Activated CD4-positive, alpha-beta T cell treated with anti-CD3 and anti-CD28 coated beads, Interleukin-2, amount 50 U/mL, for 24 hours (primary cell): ENCODE measurements at places on chromosomes 2 and 18.

DNA sequence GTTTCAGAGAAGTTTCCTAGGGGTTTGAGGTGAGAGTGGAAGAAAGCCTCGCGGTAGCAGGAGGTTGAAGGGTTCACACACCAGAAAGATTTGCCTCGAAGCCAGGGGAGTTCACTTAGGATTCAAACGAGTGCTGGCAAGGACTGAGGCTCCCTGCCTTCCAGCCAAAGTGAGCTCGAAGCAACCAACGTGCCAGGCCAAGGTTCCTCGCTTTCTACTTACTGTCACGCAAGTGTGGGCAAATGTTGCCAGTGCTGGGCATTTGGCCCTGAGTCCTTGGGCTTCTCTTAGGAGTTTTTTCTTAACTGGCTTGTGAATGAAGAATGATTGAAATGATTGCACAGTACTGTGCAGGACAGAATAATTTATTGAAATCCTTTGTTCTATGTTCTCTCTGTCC lies 53.6 kb downstream of the TMEM178A start:
- no peak for DNase-seq

DNA sequence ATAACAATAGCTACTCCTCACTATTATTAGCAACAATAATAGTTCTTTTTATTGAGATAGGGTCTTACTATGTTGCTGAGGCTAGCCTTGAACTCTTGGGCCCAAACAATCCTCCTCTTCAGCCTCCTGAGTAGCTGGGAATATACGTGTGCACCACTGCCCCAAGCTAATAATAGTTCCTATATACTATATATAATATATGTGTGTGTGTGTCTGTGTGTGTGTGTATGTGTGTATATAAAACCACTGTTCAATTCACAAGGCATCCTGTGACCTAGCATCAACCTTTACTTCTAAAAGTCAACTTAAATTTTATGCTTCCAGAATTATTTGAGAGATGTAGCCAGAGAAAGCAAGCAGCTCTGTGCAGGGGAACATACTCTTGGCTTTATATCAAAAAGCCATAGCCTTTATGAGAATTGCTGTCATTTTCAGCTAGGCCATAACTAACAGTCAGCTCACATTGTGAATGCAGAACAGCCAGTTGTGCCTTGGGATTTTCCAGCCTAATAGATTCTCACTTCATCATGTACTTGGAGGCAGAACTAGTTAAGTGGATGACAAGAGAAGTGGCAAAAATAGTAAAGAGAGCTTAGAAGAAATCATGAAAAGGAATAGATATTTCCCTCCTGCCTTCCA lies 665.5 kb downstream of the NYAP2 start:
- no peak for DNase-seq

GRCh38 chr2:241180495-241180894 lies 8.0 kb upstream of the ANO7 start:
- no peak for DNase-seq

DNA sequence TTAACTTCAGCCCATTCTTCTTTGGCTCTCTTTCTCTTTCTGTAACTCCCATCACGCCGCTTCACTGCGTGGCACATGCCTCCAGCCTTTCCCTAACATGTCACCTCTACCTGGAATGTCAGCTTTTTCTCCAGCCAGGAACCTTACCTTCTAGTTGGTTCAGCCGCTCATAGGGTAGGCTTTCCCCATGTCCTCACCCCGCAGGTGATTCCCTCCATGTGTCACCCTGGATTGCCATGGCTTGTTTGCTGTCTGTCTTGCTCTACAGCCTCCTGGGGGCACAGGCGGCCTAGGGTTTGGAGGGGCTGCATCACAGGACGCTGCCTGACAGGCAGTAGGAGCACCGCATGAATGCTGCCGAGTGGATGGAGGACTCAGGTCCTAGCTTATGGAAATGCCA lies 39.2 kb downstream of the ARHGEF4 start:
- no peak for DNase-seq

DNA sequence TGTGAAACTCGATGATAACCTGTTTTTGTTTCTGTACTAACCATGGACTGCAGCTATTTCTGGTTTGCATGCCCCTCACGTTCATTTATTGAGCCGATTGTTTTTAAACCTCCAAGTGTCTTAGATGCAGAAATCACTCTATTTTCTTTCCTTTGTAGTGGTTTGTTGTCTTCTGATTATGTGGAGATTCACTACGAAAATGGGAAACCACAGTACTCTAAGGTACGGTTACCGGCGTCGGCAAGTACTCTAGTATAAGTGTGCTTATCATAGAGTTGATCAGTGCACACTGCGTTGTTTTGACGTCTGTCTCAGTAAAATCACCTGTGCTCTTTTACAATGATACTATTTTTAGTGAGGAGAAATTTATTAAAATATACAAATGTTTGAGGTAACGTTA lies 87.4 kb downstream of the ADAM23 start:
- DNase-seq: peak; percentile 1

DNA sequence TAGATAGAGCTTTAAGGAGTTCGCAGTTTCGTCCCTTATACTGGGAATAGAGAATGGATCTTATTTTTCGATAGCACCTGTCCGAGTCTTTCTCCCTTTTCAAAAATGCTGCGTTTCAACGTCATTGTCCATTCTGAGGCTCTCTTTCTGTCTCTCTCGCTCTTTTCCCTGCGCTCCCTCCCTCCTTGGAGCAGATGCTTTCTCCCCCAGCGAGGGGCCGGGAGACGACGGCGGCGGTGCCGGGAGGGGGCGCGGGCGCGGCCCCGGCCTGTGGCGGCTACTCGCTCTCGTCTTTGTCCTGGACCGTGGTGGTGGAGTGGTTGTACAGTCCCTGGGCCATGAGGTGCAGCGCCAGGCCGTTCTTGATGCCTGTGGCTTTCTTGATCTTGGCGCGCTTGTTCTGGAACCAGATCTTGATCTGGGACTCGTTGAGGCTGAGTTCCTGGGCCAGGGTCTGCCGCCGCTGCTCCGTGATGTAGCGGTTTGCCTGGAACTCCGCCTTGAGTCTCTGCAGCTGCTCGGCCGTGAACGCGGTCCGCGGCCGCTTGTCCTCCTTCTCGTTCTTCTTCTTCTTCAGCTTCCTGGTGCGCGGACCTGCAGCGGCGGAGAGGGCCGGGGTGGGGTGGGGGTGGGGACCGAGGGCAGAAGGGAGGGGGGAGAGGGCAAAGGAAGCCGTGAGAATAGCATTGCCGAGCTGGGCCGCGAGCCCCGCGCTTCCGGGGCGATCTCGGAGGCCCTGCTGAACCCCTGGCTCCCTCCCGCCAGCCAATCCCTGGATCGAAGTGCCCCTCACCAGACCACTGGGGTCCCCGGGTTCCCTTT lies 4.6 kb downstream of the EN1 start:
- no peak for DNase-seq

DNA sequence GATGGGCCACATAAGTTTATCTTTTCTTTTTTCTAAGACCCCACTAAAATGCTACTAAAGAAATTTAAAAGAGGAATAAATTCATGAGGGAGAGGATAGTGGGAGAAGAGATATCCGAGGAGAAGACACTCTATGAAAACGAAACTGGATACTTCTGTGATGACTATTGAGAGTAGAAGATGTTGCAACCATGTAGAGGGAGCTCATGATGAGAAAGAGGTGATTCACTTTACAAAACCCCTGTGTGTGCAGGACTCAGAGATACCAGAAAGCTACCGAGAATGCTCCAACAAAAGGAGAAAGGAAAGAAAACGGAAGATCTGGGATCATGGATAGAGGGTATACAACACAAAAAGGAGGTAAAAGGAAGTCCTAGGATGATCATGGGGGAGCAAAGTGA lies 34.9 kb downstream of the SLC38A11 start:
- no peak for DNase-seq

DNA sequence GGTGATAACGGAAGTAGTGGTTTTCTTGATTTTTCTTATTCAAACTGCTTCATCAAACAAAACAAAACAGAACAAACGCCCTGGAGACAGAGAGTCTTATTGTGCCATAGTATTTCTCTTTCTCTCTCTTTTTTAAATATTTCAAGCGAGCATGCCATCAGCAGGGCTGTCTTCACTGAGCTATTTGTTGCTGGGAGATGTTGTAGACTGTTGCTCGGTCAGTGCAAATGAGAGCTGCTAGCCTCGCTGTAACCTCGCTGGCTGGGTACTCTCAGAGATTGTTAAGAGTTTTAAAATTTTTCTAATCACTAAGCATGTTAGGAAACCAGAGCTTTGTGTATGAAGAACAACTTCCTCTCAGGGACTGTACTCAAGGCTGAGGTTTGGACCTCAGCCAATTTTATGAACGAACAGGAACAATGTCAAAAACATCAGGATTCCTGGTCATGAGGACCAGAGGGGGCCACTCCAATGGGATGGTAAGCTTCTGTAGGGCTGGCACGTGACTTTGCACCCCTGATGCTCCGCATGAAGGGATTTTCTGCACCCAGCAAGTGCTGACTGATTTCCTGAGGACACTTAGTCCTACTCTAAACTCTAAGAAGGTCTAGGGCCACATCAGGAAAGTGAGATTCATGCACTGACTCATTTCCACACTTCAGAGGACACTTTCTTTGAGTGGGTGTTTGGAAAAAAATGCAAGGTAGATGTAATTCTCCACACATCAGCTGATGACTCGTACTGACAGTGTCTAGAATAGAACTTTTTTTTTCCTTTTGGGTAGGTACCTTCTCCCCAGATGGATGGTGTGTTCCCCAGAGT lies 59.8 kb upstream of the IL1R1 start:
- DNase-seq: no peak

DNA sequence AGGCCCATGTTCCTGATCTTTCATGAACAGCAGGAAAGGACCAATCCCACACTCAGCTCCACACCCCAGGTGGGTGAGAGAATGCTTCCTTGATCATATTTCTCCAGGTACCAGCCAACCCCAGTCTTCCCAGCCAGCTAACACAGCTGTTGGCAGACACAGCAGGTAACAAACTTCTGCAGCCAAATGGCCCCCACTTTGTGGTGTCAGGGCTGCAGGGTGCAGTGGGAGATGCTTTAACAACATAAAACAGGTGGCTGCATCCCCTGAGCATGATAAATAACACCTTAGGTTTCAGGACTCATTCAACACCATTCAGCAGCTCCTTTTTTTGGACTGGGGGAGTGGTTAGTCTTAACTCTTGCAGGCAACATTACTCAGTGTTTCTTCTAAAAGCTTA lies 76.7 kb upstream of the ACAA2 start:
- DNase-seq: no peak

- no peak for DNase-seq
These were observed 59.7 kb upstream of the ZC3H15 start for GRCh38 chr2:186426153-186427016.

- DNase-seq: no peak
These were observed 44.9 kb downstream of the RBBP8 start for GRCh38 chr18:22977847-22978701.

GRCh38 chr2:108825736-108826135 lies 39.2 kb downstream of the CCDC138 start:
- no peak for DNase-seq

DNA sequence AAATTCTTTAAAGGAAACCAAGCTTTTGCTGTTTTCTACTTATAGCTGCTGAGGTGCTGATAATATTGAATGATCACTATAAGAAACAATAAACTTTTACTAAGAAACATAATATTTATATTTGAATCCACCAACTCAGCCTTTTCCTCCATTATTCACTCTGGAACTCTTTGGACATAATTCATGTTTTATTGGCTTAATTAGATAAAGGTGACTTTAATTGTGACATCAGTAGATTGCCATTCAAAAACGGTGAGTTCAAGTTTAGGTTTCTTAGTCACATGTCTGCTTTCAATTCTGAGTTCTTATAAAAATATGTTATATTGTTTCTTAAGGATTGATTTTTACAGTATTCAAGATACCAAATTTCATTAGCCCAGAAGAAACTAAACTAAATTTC lies 24.0 kb downstream of the CCDC85A start:
- no peak for DNase-seq

GRCh38 chr18:45852631-45853030 lies 27.2 kb downstream of the SIGLEC15 start:
- DNase-seq: no peak

GRCh38 chr18:27185025-27185763 lies at the start of gene CHST9:
Gene CHST9, minus strand, starts transcription at chr18:27185308. Its CDS starts 42,499 bp downstream, at chr18:27142809.
- no peak for DNase-seq

DNA sequence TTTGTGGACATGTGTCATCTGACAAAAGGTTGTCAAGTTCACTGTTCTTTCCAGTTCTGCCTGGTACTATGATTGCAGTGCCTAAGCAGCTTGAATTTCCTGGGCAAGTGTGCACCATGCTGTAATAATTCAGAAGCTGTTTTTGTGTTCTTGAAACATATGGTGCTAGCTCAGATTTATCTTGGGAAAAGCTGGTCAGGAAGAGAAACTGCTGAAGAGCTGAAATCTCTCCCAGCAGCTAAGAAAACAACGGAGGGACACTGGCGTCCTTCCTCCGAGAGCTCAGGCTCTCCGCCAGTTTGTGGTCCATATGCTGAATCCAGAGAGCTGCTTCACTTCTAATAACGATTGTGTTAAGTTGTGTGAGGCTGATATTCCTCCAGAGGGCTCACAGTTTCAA lies 642.0 kb downstream of the DPP10 start:
- no peak for DNase-seq

DNA sequence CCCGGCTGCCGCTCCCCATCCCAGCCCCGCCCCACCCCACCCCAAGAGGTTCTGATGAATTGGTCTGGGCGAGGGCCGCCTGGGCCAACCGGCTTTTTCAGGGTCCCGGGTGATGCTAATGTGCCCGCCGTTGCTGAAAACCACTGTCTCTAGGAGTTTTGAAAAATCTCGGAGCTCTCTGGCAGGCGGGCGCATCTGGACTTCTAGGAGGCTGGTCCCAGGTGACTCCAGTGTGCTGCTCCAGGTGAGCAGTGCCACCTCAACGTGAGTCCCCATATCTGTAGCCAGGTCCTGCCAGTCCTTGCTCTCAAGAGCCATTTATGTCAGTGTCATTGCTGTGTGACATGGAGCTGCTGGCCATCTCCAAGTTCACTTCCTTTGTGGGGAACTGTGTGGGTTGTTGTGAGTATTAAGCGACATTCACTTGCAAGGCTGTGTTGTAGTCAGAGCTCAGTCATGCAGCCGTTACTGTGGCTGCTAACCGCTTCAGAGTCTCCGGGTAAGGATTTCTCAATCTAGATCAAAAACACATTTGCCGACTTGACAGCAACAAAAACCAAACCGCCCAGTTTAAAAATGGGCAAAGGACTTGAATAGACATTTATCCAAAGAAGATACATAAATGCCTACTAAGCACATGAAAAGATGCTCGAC lies at the start of gene RFX8:
TSS of gene RFX8 (minus strand) at position 382 of the 654 bp plus-strand sequence. CDS start 8,264 bp downstream, outside the sequence.
- DNase-seq: peak; percentile 56

DNA sequence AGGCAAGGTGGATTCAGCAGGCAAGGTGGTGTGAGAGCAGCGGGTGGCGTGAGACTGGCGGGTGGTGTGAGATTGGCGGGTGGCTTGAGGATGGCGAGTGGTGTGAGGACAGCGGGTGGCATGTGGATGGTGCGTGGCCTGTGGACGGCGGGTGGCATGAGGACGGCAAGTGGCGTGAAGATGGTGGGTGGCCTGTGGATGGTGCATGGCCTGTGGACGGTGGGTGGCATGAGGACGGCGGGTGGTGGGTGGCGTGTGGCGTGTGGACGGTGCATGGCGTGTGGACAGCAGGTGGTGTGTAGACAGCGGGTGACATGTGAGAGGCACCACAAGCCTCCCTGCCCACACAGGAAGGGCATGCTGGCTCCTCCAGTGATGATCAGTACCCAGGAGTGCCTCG lies 186.9 kb upstream of the SALL3 start:
- no peak for DNase-seq

- DNase-seq: no peak
These were observed 99.1 kb downstream of the ALPK2 start for GRCh38 chr18:58529714-58530354.

- no peak for DNase-seq
These were observed 79.1 kb downstream of the NCKAP5 start for GRCh38 chr2:133489146-133489545.
